Stimulated activated CD4-positive, alpha-beta T cell treated with anti-CD3 and anti-CD28 coated beads, Interleukin-15, amount 100 ng/mL, for 1 hour (primary cell): ENCODE measurements at places on chromosomes 5 and 9.
A peak's percentile ranks its signal among the peaks of the same experiment; 100 is the strongest.

DNA sequence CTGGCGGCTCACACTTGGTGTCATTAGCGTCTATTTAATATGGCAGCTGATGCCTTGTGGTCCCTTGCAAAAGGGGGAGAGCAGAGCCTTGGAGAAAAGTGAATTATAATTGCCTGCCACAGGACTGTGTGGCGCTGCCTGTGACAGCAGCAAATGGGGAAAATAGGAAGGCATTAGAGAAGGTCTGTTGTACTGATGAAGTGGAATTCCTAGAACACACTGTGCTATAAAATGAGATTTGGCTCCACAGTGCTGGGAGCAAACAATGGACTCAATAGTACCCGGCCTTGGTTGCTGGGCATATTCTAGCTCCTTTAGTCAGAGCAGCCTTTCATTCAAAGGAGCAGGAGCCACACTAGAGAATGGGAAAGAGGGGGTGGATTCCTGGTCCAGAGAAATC, 21.3 kb downstream of the SEMA6A start:
- DNase-seq, result no peak

GRCh38 chr5:135013947-135014570, 20.0 kb downstream of the PITX1 start:
- no peak for DNase-seq

DNA sequence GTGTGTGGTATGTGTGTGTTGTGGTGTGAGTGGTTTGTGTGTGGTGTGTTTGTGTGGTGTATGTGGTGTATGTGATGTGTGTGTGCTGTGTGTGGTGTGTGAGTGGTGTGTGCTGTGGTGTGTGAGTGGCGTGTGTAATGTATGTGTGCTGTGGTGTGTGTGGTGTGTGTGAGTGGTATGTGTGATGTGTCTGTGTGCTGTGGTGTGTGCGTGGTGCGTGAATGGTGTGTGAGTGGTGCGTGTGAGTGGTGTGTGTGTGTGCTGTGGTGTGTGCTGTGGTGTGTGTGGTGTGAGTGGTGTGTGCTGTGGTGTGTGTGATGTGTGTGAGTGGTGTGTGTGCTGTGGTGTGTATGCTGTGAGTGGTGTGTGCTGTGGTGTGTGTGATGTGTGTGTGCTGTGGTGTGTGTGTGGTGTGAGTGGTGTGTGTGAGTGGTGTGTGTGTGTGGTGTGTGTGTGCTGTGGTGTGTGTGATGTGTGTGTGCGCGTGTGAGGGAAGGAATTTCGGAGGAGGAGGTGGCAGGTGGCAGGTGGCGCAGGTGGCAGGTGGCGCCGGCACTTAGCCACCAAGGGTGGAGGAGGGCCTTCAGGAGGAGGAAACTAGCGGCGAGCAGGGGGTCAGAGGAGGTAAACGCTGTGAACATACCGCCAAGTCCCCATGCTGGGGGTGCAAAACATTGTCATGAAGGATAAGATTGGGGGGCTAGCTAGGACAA, 191.8 kb downstream of the MELK start:
- no peak for DNase-seq

GRCh38 chr5:59842999-59843398, 50.5 kb downstream of the PDE4D start:
- no peak for DNase-seq

DNA sequence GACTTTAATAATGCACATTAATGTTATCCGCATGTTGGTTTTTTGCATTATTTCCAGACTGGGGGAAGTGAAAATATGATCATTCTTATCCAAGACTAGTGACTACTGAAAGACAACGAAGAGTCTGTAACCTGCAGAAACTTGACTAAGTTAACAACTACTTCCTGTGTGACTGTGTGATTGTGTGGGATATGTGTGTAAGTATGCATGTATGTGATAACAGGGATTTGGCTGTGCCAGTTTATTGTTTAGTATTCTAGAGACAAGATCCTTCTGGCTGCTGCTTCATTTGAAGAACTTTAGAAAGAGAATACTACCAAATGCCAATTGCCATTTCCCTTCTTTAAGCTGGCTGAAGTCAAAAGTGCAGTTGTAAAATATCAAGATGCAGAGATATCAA, 375.7 kb upstream of the PRR16 start:
- DNase-seq, result no peak

DNA sequence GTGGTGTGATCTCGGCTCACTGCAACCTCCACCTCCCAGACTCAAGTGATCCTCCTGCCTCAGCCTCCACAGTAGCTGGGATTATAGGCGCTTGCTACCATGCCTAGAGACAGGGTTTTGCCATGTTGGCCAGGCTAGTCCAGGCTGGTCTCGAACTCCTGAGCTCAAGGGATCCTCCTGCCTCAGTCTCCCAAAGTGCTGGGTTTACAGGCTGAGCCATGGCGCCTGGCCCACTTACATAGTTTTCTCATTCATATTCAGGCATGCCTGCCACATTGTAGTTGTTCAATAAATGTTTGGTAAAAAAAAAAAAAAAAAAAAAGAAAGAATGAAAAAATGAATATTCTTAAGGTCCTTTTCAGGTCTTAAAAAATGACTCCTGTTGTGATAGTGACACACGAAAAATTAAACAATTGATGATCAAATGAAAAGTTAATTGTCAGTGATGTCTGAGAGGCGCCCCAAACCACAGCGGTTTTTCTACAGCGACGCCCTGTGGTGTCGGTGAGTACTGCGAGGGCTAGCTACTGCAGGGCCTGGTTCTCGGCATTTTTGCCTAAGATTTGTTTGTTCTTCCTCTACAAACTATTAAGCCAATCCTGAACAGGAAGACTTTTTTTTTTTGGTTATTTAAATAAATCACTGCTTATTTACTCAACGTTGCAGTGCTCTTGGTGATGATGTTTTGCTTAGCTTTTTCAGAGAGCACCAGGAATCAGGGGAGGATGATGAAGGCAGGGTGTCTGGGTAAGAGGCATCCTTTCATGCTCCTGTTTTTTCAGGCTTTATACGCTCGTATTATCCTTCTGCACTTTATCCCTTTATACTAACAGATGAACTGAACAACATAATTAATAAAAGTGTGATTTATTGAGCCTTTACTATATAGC, 67.0 kb upstream of the DPYSL3 start:
- DNase-seq, result no peak

DNA sequence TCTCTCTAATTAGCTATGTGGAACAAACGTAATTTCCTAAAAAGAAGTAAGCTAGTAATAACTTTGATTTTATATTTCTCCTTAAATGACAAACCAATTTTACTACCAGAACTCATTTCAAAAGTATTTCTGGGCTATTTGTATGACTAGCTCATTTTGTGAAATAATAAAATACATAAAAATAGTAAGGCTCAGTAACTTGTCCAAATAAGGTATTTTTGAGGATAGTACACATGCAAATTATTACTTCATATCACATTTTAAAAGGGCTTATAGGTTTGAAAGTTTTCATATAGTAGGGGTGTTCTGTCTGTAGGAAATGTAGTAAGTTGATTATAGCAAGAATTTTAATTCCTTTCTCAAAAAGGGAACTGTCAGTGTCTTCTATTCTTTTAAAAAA, 26.5 kb downstream of the C9orf85 start:
- no peak for DNase-seq

GRCh38 chr9:105832096-105832710, 137.9 kb downstream of the TMEM38B start:
- DNase-seq, result no peak

- no peak for DNase-seq
Observed at GRCh38 chr9:81898851-81899250, 29.4 kb upstream of the SPATA31D4 start.

GRCh38 chr5:89255845-89256463, 373.0 kb upstream of the MEF2C start:
- no peak for DNase-seq

DNA sequence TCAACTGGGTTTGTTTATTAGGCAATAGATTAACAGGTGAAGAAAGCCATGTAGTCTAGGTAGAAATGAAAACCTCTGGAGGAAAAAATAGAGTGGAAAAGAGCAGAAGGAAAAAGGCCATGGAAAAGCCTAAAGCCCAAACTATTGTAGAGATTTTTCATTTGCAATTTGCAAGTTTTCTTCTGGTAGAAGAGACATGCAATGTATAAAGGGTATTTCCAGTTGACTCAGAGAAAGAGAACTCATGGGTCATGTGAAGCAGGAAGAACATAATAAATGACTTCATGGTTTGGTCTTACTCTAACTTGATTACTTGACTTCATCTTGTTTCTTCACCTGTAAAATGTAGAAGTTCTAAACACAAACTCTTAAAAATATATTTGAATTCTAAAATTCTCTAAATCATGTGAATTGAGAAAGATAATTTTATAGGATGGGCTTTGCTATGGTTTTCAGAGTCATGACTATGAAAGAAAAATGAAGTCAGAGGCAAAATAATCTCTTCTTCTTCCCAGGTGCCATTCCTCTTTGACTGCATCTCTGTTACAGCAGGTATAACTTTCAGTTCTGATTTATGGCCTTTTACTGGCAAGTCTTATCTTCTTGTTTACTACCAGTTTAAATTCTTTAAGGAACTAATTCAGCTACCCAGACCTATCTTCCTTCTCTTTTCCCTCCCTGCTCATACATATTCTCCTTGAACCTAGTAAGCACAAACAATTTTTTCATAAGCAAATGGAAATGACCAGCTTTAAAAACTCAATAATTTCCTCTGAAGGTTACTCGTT, 47.7 kb upstream of the TMC1 start:
- no peak for DNase-seq

DNA sequence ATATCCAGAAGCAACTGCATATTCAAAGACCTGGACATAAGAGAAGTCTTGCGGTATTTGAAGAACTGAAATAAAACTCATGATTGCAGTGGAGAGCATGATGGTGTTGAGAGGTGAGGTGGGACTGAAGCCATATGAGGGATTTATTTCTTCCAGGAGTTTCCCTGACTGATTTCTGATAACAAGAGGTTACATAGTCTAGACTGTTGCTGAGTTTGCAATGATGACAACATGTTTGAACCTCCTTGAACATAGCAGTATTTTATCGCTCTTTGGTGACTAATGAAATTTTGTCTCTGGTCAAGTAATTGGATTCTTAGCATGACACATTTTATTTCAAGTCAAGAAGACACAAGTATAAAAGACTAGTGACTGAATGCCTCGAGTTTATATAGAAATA, 61.8 kb downstream of the ACTBL2 start:
- no peak for DNase-seq

- no peak for DNase-seq
Observed at GRCh38 chr9:22440841-22441240, 5.8 kb upstream of the DMRTA1 start.

DNA sequence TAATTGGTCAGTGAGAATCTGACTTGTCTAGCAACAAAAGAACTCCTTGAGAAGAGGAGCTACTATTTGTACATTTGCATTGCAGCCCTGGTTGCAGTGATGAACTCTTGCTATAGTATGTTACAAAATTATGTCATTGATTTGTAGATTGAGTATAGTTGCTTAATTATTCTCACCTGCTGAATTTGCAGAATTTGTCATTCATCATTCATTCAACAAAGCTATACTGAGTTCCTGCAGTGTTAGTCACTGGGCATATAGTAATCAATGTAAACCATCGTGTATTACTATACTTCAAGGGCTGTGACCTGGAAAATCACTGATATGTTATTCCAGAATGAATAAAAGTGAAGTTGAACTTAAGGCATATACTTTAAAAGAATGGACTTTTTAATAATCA, 50.1 kb downstream of the SLC1A3 start:
- no peak for DNase-seq

GRCh38 chr5:38790268-38790667, 55.5 kb upstream of the OSMR start:
- no peak for DNase-seq

DNA sequence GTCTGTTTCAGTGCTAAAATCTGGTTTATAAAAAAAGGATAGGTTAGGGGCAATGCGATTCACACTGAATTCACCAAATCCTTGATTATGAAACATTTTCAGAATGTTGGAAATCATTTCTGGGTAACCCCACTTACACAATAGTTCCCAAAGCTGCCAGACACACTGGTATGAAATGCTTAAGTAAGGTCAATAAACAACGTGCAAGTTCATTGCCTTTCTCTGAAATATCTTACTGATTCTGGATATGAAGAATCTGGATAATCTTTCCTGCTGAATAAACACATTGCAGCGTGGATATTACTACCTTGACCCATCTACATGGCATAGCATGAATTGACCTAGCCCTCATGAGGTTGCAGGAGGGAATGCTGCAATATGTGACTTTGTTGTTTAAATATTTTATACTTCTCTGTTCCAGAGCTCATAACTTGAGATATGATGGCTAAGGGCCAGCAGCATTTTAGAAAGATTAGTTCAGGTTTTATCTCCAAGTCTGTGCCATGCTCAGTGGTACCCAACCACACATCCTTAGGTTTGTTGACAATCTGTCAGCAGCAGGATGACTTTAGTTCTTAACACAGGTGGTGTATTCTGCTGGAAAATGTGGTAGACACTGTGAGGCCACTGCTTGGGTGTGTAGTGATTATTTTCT, 121.0 kb downstream of the NREP start:
- DNase-seq, result no peak

DNA sequence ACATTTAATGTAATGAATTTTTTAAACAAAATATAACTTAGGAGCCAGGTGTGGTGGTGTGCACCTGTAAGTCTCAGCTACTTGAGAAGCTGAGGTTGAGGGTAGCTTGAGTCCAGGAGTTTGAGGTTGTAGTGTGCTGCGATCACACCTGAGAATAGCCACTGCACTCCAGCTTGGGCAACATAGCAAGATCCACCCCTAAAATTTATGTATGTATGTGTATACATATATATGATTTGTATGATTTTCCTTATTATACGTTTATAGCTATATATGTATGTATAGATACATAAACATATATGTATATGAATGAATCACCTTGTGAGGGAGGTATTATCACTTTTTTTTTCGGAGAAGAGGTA, 653 bp upstream of the CCNI2 start:
- no peak for DNase-seq

- DNase-seq, result no peak
Observed at GRCh38 chr5:14728459-14728938, 64.0 kb downstream of the OTULIN start.

- DNase-seq, result no peak
Observed at GRCh38 chr5:67577424-67577823, 380.8 kb upstream of the CD180 start.

- peak; percentile 78 for DNase-seq
Observed at GRCh38 chr9:96418083-96418919, at the start of gene ZNF367. TSS of gene ZNF367 (minus strand) at chr9:96418370. CDS start at chr9:96418032, 338 bp downstream.

GRCh38 chr5:115623658-115624057, 2.2 kb downstream of the TMED7 start:
- DNase-seq, result no peak

DNA sequence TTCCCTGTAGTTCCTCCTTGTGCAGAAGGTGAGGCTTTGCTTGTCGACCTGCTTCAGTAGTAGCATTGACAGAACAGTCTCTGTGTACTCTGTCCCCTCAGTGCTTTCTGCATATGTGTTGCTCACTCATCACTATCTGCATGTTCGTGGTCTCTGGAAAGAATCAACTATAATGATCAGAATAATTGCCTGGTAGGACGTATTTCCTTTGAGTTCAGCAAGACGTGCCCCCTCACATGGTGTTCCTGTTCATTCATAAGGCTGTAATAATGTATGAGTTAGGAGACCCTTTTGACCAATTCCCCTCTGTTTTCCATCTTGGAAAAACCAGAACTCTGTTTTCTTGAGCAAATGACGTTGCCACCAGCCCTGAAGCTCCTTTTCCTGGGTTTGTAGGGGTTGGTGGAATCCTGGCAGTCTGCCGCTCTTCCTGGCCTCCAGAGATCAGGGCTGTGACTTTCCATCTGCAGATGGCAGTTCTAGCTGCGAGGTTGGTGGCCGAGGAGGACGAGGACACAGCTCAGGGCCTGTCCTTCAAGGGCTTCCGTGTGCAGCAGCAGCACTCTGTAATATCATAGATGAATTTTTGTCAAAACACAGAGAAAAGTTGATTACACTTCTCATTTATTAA, 61.9 kb downstream of the EXOSC2 start:
- no peak for DNase-seq

- no peak for DNase-seq
Observed at GRCh38 chr5:113807427-113807991, 294.0 kb downstream of the YTHDC2 start.
